ENCODE measurements at places on chromosomes 1 and 21.
A peak's percentile ranks its signal among the peaks of the same experiment; 100 is the strongest.

- no peak for DNase-seq
These were observed 15.6 kb upstream of the FMOD start for GRCh38 chr1:203366476-203366875.

GRCh38 chr1:161131523-161132409 lies 701 bp downstream of the DEDD start:
- DNase-seq: peak; percentile 9

DNA sequence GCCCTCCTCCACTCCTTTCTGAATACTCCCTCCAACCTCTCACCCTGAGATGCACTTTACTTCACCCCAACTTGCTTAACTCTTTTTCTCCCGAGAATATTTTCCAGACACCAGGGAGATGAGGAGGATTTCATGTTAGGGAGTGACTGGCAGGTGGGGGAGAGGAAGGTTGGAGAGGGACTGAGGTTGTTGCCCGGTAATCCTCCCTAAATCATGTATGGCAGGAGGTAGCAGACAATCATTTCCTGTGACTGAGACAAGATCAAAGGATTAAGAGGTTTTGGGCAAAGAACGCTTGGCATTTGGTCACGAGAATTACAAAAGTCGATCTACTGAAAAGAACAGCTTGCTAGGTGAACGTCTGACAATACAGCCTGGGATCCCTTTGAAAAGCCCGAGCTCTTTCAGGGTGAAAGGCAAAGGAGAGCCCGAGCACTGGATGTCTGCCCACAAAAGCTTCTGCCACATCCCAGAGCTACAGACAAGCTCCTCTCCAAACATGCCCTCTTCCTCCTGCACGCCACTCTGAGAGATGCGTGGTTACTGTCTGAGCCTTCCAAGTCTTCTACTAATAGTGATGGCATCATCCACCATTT lies 154.1 kb downstream of the DAB1 start:
- no peak for DNase-seq

- DNase-seq: no peak
These were observed 135.6 kb downstream of the ST6GALNAC3 start for GRCh38 chr1:76210160-76210559.

DNA sequence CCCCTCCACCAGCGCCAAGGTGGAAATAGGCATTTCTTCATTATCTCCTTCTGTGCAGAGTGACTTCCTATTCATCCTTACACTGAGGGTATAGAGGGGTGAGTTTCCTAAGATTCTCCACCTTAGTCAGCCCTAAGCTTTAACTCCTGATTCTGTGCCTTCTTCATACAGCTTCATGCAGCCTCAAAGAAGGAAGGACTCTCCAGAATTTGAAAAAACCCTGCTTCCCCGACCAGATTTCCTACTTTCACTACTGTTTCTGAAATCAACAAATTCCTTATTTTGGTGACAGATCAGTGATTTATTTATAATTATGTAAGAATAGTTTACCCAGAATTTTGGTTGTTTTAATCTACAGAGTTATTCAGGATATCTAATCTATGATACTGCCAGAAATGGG lies 28.6 kb downstream of the GFI1 start:
- no peak for DNase-seq

- peak; percentile 63 for DNase-seq
These were observed 21.6 kb upstream of the TRAF5 start for GRCh38 chr1:211305044-211305443.

DNA sequence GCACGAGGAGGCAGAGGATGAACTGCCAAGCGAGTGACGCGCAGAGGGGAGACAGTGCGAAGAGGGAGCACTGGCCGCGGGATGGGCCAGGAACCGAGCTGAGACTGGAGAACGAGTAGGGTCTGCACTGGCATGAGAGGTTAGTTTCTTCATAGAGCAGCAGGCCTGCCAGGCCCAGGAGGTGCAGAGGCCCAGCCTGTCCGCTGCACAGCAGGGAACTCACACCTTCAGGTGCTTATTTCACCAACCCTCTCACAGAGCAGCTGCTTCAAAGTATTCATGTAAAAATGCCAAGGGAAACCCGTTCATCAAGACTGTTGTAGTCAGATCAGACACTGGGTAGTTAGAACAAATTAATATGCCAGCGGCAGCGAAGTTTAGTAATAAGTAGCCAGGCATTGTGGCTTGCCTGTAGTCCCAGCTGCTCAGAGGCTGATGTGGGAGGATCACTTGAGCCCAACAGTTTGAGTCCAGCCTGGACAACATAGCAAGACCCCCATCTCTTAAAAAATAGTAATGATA lies 144.5 kb downstream of the SLC45A1 start:
- DNase-seq: peak; percentile 23

GRCh38 chr1:115661157-115661556 lies 19.4 kb downstream of the VANGL1 start:
- no peak for DNase-seq

DNA sequence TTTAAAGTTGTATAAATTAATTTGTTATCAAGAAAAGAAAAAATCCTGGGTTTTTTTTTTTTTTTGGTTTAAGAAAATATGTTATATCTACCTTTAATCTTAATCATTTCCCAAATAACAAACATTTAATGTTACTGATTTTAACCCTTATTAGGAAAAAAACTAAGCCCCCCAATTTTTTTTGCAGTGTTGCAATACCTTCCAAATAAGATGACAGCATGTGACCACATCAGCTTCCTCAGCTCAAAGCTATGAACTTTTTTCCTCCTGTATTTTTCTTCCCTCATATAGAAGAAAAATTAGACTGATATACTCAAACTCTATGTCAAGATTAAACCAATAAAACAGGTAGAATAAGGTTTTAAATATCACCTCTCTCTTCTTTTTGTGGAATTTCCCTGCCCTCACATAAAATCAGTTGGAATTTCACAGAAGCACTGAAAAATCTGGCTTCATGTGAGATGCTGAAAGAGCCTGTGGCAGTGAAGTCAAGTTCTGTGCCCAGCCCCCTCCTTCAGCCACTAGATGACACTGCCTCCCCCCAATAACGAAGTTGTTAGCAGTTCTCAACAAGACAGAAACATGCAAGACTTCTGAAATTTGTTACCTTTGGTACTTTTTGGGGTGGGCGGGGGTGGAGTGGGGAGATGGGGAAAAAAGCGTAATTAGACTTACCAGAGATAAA lies 9.6 kb upstream of the SMYD2 start:
- no peak for DNase-seq

DNA sequence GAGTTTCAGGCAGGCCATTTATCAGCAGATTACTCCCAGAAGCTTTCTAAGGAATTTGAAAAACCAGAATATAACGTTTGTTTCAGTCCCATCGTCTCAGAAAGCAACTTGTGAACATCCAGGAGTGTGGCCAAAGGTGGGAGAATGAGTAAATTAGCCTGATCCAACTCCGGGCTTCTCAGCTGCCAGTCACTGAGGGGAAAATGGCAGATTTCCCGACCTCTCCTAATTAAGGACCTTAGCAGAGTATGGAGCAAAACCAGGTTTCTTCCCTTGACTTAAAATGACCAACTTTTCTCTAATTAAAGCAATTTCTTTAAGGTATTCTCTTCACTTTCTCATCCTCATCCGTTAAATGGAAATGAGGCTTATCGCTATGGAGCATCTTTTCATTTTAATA lies 1.0 kb downstream of the CORT start:
- DNase-seq: no peak

DNA sequence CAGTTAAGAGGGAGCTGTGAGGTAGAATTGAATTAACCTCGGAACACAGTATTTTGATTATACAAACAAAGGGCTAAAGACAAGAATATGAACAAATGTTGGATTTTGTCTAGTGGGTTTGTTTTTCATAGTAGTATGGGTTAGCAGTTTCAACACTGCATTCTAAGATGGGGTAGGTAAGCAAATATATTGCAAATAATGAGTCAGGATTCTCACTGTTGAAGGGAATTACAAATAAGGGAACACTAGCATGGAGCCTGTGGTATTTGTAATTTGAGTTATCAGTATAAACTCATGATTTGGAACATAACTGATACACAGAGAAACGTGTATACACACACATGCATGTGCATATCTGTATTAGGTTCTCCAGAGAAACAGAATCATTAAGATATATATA lies 44.5 kb downstream of the CD55 start:
- DNase-seq: no peak

DNA sequence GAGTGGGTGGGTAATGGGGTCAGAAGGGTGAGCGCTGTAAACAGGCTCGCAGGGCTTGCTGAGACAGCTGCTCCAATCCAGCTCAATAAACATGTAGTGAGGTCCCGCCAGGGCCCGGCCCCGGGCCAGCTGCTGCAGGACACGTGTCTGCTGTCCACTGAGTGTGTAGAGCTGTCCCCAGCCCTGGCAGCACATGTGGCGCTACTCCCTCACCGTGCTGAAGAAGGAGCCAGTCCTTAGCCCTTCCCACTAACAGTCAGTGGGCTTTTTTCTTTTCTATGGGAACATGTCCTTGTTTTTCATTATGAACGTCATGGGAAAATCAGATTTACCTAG lies 78.9 kb upstream of the C1orf174 start:
- DNase-seq: no peak

GRCh38 chr1:59947047-59947938 lies 20.7 kb upstream of the CYP2J2 start:
- DNase-seq: peak; percentile 65

- no peak for DNase-seq
These were observed 72.2 kb downstream of the SERINC2 start for GRCh38 chr1:31485166-31485565.

DNA sequence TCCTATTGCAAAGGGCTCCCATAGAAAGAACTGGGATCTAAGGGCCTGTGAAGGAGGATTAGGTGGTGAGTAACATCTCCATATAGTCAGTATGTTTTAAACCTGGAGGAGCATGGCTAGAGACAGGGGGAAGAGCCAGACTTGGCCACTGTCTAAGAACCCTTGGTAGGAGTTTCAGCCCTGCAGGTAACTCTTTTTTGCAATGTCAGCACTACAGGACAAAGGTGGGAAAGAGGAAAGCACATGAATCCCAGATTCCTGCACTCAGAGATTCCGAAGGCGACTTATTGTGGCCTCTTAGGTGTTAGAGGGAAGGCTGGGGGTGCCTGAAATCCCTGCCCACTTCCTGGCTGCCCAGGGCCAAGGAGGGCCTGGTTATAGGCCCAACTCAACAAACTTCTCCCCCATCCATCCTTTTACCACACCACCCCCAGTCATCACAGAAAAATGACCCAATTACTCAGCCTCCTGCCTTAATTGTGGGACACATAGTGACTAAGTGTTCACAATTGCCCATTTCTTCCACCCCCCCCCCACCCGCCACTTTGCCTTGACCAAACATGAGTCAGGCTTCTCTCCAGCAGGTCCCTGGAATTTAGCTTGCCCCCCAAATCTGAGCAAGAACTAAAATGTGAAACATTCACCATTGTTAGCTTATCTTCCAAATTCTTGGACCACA lies 1.9 kb upstream of the NTNG1 start:
- peak; percentile 96 for DNase-seq

GRCh38 chr1:27348861-27349783 lies 7.3 kb downstream of the SYTL1 start:
- DNase-seq: peak; percentile 81

DNA sequence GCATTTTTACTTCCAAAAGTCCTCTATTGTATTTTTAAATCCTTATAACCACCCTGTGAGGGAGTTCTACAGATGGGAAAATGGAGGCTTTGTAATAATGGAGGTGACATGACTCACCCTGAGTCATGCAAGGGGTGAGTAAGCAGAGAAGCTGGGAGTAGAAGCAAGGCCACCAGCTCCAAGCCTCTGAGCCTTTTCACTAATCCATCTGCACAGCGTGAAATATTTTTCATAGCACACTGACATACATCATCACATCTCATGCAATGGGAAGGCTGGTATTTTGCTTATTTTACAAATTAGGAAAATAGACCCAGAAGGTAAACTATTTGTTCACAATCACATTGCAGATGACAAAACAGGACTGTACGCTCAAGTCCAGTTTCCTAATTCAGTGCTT lies 96.9 kb downstream of the KCNH1 start:
- DNase-seq: peak; percentile 91

GRCh38 chr1:176512966-176513365 lies 50.0 kb downstream of the PAPPA2 start:
- no peak for DNase-seq

- no peak for DNase-seq
These were observed 25.2 kb downstream of the CLDN14 start for GRCh38 chr21:36454706-36455105.

DNA sequence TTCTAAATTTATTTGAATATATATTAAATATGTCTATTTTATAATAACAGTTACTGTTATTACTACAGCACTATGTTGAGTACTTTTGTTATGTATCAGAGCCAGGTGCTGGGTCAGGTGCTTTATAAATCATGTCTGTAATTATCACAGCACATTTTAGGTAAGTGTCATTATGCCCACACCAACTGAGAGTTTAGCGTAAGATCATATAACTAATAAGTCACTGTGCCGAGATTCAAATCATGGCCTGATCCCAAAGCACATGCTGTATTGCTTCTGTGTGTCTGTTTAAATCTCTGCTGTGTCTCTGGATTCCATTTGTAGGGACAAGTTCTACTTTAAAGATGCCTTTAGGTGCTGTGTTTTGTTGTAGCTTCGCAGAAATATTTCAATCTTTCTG lies 1.9 kb downstream of the GPSM2 start:
- DNase-seq: no peak

DNA sequence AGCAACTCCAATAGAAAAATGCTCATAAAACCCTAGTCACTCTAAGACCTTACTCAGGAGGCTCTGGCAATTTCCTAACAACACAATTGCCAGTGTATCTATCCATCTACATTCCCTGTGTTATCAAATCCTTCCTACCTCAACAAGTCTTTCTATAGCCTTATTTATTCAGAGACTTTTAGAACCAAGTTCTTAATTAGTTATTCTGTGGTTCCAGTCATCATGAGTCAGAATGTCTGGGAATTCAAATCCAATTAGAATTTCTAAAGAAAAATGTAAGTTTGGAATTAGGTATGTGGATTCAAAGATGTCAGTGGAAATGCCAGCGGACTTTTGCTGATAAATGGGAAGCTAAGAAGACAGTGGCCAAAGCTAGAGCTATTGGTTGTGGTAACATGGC lies 302.6 kb upstream of the C1orf87 start:
- DNase-seq: no peak

DNA sequence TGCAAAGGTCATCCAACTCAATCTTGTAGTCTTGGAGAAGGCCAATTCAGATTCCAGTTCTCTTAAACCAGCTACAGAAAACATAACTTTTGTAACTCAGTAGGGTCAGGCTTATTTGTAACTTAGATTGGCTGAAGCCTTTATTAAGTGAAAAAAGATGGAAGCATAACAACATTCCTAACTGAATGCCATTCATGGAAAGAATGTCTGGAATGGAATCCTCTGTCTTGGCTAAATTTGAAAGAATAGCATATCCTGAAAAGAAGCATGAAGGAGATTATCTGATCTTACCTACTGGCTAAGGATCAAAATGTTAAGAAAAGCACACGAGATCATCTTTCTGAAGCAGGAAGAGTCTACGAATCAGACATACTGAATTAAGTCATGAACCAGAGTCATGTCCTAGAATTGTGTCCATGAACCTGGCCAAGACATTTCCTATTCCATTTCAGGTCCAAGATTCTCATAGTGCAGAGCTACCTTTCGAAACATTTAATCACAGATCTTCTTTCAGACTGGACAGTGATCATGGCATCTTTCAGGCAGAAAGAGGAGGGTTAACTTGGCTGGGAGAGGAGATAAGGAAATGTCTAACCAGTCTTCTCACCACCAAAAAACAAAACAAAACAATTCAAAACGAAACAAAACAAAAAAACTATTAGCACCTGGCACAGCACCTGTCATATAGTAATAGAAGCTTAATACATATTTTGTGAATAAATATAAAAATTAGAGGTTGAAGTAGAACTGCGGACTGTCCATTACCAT lies 75.6 kb downstream of the XCL2 start:
- DNase-seq: peak; percentile 68

GRCh38 chr1:30725450-30726095 lies 2.2 kb upstream of the MATN1 start:
- no peak for DNase-seq

GRCh38 chr1:160032165-160032820 lies 503 bp upstream of the PIGM start:
- peak; percentile 57 for DNase-seq
